ENCODE measurements at places on chromosomes 13 and 19.

GRCh38 chr13:46716821-46717220, 80.1 kb downstream of the ESD start:
- no peak overlapping the region for H3K4me3 ChIP-seq
- H3K4me1 ChIP-seq = peaks cover 3% of the 10 kb centered on the region

- H3K36me3 ChIP-seq = no peaks in the 10 kb centered on the region
- H3K4me1 ChIP-seq = peaks cover 12% of the 10 kb centered on the region
- H3K4me3 ChIP-seq = peak overlapping the region; percentile 89
- H3K27ac ChIP-seq = peak overlapping the region; percentile 81
- no peak for DNase-seq
These were observed 663 bp upstream of the GGACT start for GRCh38 chr13:100589178-100589725.

GRCh38 chr13:85997587-85997986, 198.4 kb upstream of the SLITRK6 start:
- no peaks in the 10 kb centered on the region for H3K4me1 ChIP-seq
- H3K36me3 ChIP-seq = no peaks in the 10 kb centered on the region
- H3K27me3 ChIP-seq = no peaks in the 10 kb centered on the region
- DNase-seq = no peak

DNA sequence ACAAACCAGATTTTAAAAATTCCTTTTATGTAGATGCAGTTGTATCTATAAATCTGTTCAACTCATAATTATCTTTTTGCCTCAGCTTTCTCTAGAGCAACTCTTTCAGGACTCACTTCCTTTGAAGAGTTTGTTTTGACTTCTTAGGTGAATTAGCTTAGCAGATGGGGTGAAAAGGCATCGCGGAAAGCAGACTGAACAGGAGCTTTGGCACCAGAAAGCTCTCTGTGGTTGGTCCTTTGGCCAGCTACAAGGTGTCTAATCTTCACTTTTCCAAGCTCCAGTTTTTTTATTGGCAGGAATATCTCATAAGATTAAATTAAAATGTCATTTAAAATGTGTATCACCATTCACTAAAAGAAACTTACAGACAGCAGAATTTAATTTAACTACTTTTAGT, 60.6 kb upstream of the KLF12 start:
- DNase-seq = no peak
- no peak overlapping the region for H3K4me3 ChIP-seq
- no peaks in the 10 kb centered on the region for H3K36me3 ChIP-seq
- peaks cover 15% of the 10 kb centered on the region for H3K4me1 ChIP-seq
- H3K27me3 ChIP-seq = no peaks in the 10 kb centered on the region

DNA sequence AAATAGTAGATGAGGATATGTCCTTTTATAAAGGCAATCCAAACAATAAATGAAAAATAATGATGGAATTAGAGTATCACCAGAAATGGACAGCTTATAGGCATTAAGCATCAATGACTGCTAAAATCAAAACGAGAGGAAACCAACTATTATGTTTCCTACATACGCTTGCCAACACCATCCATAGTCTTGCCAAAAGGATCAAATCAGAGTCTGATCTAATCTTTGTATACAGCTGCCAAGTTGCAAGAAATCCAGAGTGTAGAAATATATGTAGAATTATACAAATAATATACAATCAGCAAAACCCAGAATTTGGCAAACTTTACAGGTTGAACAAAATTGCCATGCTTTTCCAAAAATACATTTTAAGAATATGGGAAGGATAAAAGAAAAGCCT, 1661.6 kb downstream of the SLITRK1 start:
- H3K27me3 ChIP-seq = no peaks in the 10 kb centered on the region
- no peaks in the 10 kb centered on the region for H3K36me3 ChIP-seq
- no peak overlapping the region for H3K27ac ChIP-seq

Data from endothelial cell (in vitro differentiated cells).